ENCODE measurements at places on chromosomes 6 and 20. TPM values are rescaled to one million over a fixed set of nuclear protein-coding genes. Genes with fewer than 3 reads are reported as not detected.

SIRPG gene
- total RNA-seq, result not detected

GRCh38 chr20:20265210-20265609, 102.7 kb upstream of the INSM1 start:
- DNase-seq, result no peak

GRCh38 chr6:33192105-33192646, at the start of gene COL11A2:
Gene COL11A2, minus strand, starts transcription at chr6:33192467. Its CDS starts 227 bp downstream, at chr6:33192240.
- DNase-seq, result no peak

DNA sequence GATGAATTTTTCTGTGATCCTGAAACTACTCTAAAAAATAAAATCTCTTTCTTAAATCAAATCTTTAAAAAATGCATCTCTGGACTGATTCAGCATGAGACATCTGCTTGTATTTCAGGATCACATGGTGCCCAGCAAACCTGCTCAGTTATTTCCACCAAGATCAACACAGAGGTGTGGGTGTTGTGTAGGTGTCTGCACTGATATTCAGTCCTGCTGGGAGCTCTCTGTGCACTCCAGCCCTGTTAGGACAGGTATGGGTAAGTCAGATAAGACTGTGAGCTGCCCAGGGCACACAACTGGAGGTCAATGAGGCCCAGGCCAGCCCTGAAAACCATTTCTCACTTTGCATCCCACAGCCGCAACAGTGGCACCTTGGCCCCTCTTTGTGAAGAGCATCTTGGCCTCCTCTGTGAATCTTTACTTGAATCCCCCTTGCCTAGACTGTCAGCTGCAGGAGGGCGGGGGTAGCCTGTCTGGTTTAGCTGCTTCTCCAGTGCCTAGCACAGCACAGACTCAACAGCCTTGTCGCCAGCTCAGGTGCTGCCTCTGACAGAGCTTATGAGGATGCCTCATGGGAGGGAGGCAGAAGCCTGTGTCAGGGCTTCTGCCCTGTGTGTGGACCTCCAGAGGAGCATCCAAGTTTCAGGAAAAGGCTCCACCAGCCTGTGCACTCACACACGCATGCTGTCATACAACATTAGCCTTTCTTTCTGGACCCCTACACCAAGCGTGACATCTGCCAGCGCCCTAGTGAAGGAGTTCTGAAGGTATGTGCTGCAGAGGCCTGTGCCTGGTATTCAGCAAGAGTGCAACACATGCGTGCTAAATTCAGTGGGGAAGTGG, 187.6 kb upstream of the CST7 start:
- no peak for DNase-seq

CDSN gene
- 0.08 TPM for total RNA-seq

DNA sequence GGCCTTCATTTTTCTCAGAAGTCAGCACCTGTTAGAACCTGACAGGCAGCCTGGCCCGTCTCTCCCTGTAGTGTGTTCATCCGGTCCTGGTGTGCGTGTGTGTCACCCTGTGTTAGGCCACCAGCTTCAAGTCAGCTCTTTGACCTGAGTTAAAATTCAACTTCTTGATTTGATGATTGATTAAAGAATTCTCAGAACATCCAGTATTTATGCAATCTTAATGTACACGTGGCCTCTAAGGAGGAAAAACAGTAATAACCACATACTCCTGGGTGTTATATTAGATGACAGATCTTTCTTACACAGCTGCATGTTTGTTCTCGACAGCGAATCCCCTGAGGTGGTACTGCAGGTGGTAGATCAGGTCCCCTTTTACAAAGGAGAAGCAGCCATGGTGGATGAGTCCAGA, 19.1 kb upstream of the TMEM217 start:
- no peak for DNase-seq

GRCh38 chr6:135066806-135067205, 12.2 kb upstream of the HBS1L start:
- no peak for DNase-seq

GRCh38 chr6:160088069-160088783, 33.4 kb upstream of the SLC22A1 start:
- DNase-seq, result peak; percentile 57

- no peak for DNase-seq
Measured at GRCh38 chr20:45433316-45433715, 17.4 kb downstream of the PIGT start.

- DNase-seq, result no peak
Measured at GRCh38 chr6:90472716-90473115, 114.2 kb downstream of the MAP3K7 start.

All from HT-29 (cell line).